ENCODE measurements at places on chromosomes 1 and 21.

GRCh38 chr1:22694172-22694571, 16.5 kb upstream of the EPHB2 start:
- no peak for DNase-seq

DNA sequence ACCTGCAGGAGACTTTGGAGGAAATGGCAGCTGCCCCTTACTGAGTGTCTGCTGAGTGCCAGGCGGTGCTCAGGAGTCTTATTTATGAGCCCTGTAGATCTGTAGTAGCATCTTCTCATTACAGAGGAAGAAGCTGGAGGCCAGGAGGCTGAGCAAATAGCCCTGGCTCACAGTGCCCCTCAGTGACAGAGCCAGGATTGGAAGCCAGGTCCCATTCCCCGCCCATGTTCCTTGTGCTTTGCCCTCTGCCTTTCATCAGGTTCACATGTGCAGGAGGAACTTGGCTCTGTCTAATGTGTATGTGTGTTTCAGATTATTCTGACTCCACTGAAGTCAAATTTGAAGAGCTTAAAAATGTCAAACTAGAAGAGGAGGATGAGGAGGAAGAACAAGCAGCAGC, 21.2 kb downstream of the KDM4A start:
- no peak for DNase-seq

DNA sequence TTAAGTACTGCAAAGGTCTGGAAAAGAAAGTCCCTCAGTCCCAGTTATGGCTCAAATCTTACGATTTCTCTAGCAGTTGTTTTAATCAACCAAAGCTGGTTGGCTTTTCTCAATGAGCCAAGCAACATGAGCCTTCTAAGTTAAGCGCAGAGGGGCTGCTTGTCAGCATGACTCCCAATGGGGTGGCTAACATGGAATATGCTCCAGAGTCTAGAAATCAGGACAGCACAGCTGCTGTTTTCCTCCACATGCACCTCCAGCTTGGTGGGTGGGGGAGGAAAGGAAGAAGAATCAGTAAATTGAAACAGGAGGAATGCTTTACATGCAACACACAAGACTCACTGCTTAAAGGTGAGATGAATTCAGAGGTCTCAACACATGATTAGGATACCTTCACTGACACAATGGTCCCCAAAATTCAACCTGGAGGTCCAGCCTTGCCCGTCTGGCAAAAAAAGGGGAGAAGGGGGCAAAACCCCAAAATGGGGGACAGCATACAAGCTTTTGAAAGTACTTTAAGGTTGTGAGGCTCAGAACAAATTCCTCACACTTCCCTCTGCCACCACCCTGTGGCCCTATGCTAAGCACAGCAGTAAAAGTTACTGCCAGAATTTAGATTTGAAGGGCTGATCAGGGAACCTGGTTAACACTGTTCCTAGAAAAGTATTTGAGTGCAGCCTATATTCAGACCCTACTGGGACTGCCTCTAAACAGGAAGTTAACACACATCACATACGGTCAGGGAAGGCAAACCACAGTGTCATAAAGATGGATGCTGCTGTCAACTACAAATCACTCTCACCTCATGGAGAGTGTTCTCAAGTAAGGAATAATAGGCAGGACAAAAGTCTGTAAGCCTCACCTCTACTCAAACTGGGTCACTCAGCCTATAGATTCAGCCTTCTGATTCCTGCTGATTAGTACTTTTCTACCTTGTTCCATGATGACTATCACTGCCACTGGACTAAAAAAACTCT, 2.6 kb downstream of the GATAD2B start:
- DNase-seq: no peak

DNA sequence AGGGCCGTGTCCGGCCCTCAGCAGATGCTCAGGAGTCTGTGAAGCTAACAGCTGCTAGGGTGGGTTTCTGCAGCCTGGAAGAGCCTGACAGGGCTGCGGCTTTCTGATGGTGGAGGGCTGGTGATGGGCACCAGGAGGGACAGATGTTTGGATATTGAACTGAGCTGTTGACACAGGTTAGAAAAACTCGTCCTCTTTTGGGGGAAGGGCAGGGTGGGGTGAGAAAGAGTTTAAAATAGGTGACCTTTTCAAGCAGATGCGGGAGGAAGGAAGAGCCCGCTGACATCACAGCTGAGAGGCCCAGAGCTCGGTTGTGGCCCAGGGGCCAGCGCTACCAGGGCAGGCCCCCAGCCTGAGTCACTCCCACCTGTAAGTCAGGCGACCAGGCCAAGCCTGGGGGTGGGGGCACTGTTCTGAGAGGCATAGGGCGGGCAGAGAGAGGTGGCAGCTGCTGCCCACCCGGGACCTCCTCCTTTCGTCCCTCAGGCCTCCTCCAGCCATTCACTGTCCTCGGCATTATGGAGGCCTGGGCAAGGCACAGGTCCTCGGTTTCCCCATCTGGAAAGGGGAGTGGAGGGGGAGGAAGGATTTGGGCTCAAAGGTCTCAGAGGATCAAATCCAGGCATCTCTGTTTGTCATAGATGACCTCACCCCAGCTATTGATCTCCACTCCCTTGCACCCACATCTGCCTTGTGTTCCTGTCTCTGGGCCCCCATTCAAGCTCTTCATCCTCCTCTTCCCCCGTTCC, 32.3 kb upstream of the ID3 start:
- no peak for DNase-seq

DNA sequence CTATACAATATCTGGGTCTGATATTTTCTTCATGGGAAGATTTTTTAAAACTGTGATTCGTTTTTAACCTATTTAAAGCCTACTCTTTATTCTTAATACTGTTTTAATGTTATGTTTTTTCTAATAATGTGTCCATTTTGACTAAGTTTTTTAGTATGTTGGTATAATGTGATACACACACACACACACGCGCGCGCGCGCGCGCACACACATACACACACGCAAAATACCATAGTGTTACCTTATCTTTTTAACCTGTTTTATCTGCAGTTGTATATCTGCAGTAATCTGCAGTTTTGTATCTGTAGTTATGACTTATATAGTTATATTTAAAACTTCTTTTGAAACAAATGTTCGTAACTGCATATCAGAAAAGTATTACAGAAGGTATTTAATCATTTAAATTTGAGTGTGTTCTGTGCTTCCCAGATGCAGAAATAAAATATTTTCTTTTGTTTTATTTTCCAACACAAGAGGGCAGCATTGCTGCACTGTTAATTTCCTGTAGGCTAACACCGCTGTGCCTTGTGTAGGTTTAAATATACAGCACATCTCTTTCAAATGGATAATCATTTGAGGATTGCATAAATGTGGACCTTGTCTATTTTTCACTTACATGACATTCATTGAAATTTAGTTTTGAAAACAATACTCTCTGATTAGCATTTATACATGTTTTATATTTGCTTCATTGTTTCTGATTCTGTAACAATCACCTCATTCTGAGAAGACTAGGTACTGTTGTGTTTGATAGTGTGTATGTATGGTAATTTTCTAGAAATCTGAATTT, 166.1 kb downstream of the PDE4B start:
- DNase-seq: peak; percentile 44

DNA sequence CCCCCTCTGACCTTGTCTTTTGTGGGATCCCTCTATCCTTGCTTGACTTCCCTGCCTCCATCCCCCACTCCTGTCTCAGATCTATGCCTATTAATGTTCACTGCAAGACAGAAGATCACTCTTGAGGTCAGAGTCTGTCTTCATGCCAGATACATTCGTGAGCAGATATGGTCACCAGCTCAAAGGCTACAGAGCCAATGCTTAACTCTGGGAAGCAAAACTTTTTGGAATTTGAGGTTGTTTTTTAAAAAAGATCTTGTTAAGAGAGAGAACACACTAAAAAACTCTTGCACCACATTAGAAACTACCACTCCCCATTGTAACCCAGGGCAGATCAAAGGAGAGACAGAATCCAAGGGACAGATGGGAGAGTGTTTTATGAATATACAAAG, 17.1 kb upstream of the A3GALT2 start:
- no peak for DNase-seq

DNA sequence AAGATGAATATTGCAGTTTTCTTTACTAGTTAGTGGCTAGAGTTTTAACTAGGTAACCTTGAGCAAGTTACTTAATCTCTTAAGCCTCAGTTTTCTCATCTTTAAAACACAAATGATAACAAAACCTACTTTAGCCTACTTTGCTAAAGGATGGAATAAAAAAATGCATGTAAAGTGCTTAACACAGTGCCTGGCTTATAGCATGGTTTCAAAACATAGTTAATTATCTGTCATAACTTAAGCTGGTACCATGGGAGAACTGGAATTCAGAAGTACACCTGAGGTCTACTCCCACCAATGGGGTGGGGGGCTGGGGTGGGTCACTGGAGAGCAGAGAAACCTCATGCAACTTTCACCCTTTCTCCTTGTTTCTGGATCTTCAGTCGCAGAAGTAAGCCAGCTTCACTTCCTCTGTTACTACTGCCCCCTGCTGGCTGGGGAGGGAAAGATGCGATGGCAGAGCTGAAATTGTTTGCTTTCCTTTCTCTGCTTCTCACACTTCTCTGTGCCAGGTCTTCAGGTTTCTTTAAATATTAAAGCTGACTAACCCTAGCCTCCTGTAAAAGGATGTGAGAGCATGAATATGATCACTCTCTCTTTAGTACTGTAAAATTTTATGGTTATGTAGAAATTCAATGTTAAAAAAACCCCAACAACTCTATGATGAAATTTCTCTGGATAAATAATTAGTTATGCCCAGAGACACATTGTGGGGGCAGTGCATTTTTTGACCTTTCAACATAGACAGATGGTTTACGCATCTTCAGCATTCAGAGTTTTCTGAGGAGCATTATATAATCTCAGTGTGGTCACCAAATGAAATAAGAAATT, 324.2 kb downstream of the HLX start:
- DNase-seq: peak; percentile 54

GRCh38 chr1:64228167-64228957, 24.9 kb downstream of the UBE2U start:
- no peak for DNase-seq

DNA sequence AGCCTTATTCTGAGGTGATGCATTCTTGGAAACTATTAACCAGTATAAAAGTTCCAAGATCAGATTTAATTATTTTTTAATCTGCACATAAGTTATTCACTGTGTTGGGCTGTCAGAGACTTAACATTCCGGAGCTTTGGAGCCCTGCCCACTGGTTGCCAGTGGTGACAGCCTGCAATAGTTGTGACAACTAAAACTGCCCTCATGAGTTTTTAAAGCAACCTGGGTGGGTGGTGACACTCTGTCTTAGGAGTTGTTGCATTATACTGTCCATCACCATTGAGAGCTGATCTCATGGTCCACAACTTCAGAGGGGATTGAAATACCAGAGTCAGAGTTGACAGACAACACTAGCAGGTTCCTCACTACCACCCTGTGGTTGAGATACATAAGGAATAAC, 653.9 kb upstream of the USP24 start:
- DNase-seq: no peak

DNA sequence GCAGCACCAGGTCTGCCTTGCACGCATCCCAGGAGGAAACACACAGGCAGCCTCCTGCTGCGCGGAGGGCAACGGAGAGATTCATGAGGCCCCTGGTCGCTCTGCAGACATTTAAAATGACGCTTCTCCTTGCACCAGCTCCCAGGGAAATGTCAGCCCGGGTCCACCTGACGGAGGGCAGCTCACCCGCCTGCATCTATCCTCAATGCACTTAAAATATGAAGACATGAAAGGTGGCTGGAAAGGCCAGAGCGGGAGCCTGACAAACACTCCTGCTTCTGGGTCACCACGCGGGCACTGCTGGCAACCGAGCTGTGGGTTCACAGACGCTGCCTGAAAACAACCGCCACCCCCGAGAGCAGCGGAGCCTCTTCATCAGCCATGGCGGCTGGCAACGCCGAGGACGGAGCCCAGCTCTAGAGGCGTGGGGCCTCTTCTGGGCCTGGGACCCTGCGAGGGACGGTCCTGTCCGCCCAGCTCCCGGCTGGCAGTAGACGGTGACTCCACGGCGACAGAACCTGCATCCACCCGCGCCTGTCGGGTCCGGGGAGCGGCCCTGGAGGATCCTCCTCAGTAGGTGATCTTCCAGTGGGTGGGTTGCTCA, 22.7 kb downstream of the POFUT2 start:
- no peak for DNase-seq

DNA sequence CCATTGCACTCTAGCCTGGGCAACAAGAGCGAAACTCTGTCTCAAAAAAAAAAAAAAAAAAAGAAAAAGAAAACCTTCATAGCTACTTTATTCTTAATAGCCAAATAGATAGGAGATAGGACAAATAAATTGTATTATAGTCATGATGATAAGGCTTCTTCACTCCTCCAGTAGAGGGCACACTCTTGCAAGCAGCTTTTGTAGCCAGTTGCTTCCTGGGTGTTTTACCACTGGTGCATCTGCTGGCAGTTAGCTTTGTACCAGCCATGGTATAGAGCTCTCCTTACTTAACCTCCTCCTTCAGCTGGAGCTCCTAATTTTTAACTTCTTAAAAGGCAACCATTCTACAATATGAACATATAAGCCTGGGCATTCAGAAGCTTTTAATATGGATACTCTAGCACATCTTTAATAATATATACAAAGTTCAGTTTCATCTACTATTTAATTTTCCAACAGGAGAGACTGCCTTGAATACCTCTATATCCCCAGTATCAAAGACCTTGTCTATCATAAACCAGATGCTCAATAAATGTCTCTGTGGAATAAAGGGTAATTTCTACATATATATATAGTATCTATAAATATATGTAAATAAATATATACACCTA, 35.8 kb downstream of the EVI5 start:
- DNase-seq: peak; percentile 51

GRCh38 chr1:158037866-158038359, 44.5 kb downstream of the KIRREL1 start:
- no peak for DNase-seq

DNA sequence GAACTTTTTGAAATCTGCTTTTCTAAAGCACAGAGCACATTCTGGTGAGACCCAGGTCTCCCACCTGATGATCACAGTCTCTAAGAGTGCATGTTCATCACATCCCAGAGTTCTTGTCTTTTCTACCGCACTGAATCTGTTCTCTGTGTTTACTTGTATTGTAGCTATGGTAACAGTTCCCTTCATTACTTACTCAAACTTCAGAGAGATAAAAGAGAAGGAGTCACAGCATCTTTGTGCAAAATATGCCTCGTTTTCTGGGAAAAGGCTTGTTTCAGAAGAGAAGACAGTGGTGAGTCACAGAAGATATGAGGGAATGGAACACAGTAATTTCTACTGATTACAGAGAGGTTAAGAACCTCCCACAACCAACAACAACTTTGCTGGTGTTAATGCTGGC, 580.6 kb downstream of the PLA2G4A start:
- no peak for DNase-seq

GRCh38 chr21:42117967-42118780, 47.1 kb downstream of the UMODL1 start:
- no peak for DNase-seq

- no peak for DNase-seq
Measured at GRCh38 chr1:157916887-157917570, 75.4 kb upstream of the CD5L start.

DNA sequence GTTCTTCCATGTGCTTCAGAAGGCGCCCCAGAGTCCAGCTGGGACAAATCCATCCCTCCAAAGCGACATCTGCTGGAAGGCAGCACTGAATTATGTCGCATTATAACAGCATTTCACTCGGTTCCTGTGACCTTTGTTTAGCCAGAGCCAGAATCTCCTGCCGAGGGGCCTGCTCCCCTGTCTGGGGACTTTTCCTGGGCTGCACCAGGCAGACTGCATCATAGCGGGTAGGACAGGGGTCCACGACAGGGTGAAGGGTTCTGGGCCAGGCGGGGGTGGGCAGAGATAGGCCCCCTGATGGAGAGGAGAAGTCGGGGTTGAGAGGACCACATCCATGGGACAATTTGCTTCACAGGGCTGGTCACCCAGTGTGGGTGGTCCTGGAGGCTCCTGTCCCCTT, 276.9 kb downstream of the MATN1 start:
- no peak for DNase-seq

- no peak for DNase-seq
Measured at GRCh38 chr1:24547195-24547594, 8.7 kb upstream of the NCMAP start.

- peak; percentile 59 for DNase-seq
Measured at GRCh38 chr1:93629101-93630059, 52.3 kb downstream of the BCAR3 start.
